Type B pancreatic cell (in vitro differentiated cells): ENCODE measurements at places on chromosomes 3 and 15. TPM values are rescaled to one million over a fixed set of nuclear protein-coding genes. Genes with fewer than 3 reads are reported as not detected.

- DNase-seq: no peak
Observed at GRCh38 chr3:41293169-41293681, 93.9 kb downstream of the CTNNB1 start.

DNA sequence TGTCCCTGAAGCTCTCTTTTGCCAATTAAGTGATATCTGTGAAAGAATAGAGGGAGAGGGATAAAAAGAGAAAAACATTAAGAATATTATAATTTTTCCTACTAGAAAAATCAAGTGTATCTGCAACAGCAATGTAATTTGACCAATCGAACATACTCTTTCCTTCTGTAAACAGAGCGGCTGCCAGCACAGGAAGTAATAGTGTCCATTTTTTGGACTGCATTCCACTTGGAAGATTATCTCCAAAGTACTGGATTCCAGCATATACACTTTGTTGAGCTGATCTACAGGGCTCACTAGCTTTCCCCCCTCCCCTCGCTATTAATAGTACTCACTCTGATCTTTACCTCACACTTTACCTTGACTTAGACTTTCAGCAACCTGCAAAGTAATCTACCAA is 90.4 kb downstream of the SUCLG2 start:
- DNase-seq: no peak

DGKG gene
- total RNA-seq: 1.5 and 11.6 TPM in 2 replicates

PROS1 gene
- 1.0 and 7.8 TPM in 2 replicates for total RNA-seq

TRANK1 gene
- total RNA-seq: 8.6 and 18.0 TPM in 2 replicates

DNA sequence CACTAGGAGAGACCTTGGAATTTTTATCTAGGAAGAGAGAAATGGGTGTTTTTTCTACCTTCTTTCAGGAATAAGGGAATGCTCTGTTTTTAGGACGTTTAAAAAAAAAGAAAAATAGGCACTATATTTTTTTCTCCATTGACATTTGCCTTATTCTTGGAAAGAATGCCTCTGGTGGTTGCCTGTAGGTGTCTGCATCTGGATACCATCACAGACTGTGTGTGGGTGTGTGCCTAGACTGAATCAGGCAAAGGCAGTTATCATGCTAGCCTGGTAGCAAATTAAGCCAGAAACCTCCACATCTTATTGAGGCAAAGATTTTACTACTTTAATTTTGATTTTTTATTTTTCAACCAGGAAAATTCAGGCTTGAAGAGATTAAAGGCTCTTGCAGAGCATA is 513.6 kb upstream of the KCNMB2 start:
- no peak for DNase-seq

MASP1 gene
- 1.6 and 1.7 TPM in 2 replicates for total RNA-seq

- DNase-seq: no peak
Observed at GRCh38 chr3:47985381-47985780, 30.8 kb downstream of the MAP4 start.

GRCh38 chr15:63912061-63912615 is 78.4 kb upstream of the HERC1 start:
- DNase-seq: no peak

DYNLT2B gene
- total RNA-seq: 13.6 and 26.3 TPM in 2 replicates
